Activated naive CD4-positive, alpha-beta T cell treated with anti-CD3 and anti-CD28 coated beads for 36 hours (primary cell): ENCODE measurements at places on chromosomes 16 and 17.
A peak's percentile ranks its signal among the peaks of the same experiment; 100 is the strongest.

GRCh38 chr17:47244697-47245096, 8.9 kb upstream of the ITGB3 start:
- DNase-seq = no peak
- H3K4me3 ChIP-seq = no peak overlapping the region
- H3K36me3 ChIP-seq = no peaks in the 10 kb centered on the region

DNA sequence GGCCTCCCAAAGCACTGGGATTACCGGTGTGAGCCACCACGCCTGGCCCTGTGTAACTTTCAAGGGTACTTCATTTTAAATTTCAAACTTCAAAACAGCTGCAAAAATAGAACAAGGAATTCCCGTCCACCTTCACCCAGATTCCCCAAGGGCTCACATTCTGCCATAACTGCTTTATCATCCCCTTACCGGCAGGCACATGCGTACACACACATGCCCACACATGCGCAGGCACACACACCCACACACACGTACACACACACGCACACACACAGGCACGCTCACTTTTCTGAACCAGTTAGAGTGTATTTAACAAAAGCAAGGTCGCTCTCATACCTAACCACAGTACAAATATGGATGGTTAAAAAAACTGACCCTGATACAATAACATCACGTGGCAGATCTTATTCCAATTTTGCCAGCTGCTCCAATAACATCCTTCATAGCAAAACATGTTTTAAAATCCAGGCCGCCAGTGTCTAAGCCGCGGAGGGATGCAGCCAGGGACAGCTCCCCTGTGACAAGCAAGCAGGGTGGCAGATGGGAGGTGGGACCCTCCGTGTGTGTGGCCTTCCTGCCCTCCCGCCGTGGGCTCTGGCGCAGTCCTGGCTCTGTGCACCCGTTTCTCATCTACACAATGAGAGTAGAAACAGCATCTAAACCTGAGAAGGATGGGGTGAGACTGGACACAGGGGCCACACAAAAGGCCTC, 23.1 kb downstream of the PDIA2 start:
- H3K4me1 ChIP-seq = peaks cover 14% of the 10 kb centered on the region
- no peak overlapping the region for H3K27ac ChIP-seq
- DNase-seq = no peak
- no peaks in the 10 kb centered on the region for H3K27me3 ChIP-seq
- H3K4me3 ChIP-seq = no peak overlapping the region
- peaks cover 12% of the 10 kb centered on the region for H3K36me3 ChIP-seq

GRCh38 chr17:12485361-12485906, 180.3 kb upstream of the MYOCD start:
- no peak overlapping the region for H3K27ac ChIP-seq
- no peaks in the 10 kb centered on the region for H3K4me1 ChIP-seq
- no peak for DNase-seq
- H3K27me3 ChIP-seq = no peaks in the 10 kb centered on the region
- no peaks in the 10 kb centered on the region for H3K36me3 ChIP-seq

- H3K4me3 ChIP-seq = peak overlapping the region; percentile 96
- H3K27me3 ChIP-seq = no peaks in the 10 kb centered on the region
- H3K36me3 ChIP-seq = peaks cover 31% of the 10 kb centered on the region
- peak overlapping the region; percentile 85 for H3K27ac ChIP-seq
Observed at GRCh38 chr17:18184143-18185031, 759 bp downstream of the ALKBH5 start.

- no peak overlapping the region for H3K4me3 ChIP-seq
- no peaks in the 10 kb centered on the region for H3K36me3 ChIP-seq
- no peak for DNase-seq
- H3K27ac ChIP-seq = no peak overlapping the region
- peaks cover 14% of the 10 kb centered on the region for H3K27me3 ChIP-seq
Observed at GRCh38 chr17:14866266-14866665, 398.9 kb downstream of the PMP22 start.
